ENCODE measurements at places on chromosomes 5 and 9.

DNA sequence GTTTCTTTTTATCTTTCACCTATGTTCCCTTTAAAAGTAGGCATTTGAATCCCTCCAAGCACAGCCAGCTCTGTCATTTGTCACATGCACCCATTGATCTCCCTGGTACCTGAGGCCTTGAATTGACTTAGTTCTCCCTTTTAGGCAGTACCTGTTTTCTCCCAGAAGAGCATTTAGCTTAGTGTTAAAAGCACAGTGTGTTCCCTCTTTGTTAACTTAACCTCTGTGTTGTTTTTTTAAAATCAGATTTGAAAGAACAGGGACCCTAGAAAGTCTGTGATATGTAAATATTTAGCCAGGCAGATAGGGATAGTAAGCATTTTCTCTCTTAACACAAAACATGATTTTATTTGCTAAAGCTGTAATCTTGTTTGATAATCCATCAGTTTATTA lies 113.8 kb upstream of the SPATA31D4 start:
- no peak for DNase-seq

- DNase-seq: no peak
Observed at GRCh38 chr9:5321058-5321457, 16.5 kb upstream of the RLN2 start.

GRCh38 chr5:153901449-153901848 lies 137.3 kb downstream of the FAM114A2 start:
- no peak for DNase-seq

- DNase-seq: no peak
Observed at GRCh38 chr5:76548525-76549229, 74.5 kb downstream of the F2RL2 start.

- DNase-seq: no peak
Observed at GRCh38 chr9:85451680-85452079, 290.1 kb downstream of the AGTPBP1 start.

GRCh38 chr5:161803-162110 lies 29.5 kb upstream of the LRRC14B start:
- DNase-seq: no peak

DNA sequence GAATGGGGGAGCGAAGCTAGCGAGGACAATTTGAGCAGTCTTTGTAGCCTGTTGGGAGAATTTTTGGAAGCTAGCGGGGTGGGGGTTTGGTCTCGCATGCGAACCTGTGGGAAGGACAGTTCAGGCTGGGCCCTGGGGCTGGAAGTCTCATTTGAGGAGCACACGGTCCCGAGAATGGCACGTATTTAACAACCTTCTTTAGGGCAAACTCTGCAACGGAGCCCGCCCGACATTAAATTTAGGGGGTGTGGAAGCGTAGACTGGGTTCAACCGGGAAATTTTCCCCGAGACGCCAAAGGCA lies 35.2 kb upstream of the NFIB start:
- no peak for DNase-seq

Data from GM03348 (cell line).